ENCODE measurements at places on chromosomes 3 and 15.

DNA sequence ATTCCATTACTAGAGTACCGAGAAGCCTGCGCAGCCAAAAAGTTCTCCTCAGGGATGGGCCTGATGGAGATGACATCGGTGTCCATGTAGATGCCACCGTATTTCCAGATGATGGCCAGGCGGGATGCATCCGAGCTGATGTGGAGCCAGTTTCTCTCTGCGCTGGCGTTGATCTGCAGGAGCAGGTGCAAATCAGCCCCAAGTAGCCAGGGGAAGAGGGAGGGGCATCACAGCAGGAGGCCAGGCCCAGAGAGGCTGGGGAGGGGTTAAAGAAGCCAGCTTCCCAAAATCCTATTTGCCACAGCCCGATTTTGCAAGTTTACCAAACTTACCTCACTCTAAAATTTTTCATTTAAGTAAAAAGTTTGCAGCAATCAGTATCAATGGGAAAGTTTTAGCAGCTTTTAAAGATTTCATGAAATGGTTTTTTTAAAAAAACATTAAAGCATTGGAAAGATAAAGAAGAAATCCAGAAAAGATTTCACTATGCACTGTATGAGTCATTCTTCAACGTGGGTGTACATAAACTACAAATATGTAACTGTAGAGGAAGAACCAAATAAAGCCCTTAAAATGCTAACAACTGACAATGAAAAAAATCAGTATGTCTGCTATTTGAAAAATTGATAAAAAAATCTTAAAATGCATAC is 7.4 kb downstream of the A4GNT start:
- DNase-seq, result no peak

GRCh38 chr15:60858511-60859070 is 370.5 kb downstream of the RORA start:
- no peak for DNase-seq

DNA sequence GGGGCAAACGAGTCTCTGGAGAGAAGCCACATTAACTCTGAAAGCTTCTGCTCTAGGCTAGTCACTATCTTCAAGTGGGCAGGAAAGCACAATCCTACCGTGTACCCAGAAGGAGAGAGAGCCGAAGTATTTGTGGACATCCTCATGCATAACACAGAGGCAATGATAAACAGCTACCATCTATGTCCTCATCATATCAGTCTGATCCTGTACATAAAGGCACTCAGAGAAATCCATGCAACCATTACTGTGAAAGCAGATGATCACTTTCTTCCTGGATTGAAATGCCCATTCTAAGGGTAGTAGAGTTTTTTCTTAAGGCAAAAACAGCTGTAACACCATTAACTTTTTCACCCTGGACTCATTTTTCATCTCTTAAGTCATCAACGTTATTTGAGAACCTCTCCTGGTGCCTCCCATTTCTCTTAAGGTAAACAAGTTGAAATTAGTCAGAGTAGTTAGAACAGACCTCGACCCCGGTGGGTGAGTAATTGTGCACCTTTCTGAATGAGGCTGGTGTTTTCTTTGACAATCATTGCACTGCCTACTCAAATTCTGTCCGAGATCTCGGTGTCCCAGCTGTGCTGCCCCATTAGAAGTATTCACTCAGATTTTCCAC is 327.4 kb downstream of the SHQ1 start:
- no peak for DNase-seq

GRCh38 chr3:33491721-33492120 is 51.5 kb upstream of the UBP1 start:
- no peak for DNase-seq

DNA sequence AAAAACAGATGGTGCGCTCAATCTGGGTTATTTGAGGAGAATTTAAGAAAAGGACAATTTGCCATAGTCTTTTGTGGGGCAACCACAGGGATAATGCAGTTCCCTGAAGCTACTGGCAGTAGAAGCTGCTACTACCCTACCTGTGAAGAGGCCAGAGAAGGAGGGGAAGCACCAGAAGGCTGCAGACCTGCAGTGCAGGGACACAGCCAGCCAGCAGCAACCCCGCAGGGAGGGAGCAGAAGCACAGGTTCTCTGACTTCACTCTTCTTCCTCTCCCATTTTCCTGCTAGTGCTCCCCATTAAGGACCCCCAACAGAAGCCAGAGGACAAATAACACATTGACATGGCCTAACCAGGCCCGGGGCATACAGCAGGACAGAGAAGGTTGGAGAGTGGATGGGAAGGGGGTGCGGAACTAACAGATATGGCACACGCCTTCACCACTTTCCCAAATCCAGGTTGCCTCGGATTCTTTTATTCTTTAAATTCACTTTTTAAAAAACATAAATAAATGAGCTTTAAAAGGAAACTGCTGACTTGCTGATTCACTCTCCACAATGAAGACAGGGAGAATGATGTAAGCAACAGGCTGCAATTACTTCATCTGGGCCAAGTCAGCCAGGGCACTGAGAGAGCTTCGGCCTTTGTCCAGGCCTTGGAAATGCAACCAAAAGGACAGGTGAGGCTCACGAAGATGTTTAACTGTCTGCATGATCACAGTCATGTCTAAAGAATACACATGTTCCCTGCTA is 30.1 kb downstream of the POPDC2 start:
- DNase-seq, result no peak

- peak; percentile 60 for DNase-seq
Observed at GRCh38 chr3:30658328-30659052, 52.1 kb downstream of the TGFBR2 start.

DNA sequence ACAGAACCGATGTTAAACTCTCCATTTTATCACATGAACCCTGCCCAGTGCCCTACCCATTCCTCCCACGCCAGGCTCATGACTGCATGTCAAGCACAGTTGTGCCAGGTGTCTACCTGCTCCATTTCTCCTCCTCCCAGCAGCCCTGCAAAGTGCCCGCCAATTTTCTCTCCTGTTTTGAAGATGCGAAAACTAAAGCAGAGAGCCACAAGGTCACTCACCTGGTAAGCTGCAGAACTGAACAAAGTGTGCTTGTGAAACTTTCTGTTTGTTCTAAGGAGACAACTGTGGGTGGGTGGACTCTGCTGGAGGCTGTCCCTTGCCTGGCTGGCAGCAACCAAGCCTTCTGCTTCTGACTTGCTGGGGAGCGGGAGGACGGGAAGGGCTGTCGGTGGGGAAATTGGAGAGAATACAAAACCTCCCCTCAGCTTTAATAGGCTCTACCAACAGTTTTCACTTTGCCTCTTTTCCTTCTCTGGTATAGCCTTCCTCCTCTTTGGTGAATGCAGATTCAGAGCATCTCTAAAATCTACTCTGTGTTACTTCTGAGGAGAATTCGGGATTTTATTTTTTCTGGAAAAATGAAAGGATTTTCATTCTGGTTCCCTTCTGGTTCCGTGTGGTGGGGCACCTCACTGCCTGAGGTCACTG is 23.0 kb downstream of the LIMD1 start:
- DNase-seq, result no peak

- DNase-seq, result no peak
Observed at GRCh38 chr3:176795891-176796290, 401.4 kb downstream of the TBL1XR1 start.

- DNase-seq, result no peak
Observed at GRCh38 chr3:115859002-115859807, 235.9 kb downstream of the GAP43 start.

GRCh38 chr15:80170596-80170995 is 17.8 kb downstream of the FAH start:
- DNase-seq, result no peak

DNA sequence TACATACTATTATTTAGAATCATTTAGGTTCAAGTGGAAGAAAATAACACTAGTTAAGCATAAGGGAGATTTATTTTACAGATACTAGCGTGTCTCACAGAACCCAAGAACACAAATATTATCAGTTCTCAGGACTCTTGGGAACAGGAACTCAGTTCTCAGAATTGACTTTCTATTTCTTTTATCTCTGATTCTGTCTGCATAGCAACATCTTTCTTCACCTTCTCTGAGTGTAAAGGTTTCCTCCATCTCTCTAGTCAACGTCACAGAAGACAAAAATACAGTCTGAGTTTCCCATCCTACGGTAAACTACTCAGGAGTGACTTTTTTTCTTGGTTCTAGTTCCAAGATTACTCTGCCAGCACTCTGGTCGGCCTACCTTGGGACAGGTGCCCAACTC is 220.0 kb downstream of the SV2B start:
- peak; percentile 71 for DNase-seq

GRCh38 chr3:130759692-130760338 is 13.2 kb upstream of the PIK3R4 start:
- peak; percentile 72 for DNase-seq
